ENCODE measurements at places on chromosomes 7 and 10.

GRCh38 chr7:115008465-115009114 is 86.7 kb downstream of the MDFIC start:
- peak; percentile 59 for DNase-seq

DNA sequence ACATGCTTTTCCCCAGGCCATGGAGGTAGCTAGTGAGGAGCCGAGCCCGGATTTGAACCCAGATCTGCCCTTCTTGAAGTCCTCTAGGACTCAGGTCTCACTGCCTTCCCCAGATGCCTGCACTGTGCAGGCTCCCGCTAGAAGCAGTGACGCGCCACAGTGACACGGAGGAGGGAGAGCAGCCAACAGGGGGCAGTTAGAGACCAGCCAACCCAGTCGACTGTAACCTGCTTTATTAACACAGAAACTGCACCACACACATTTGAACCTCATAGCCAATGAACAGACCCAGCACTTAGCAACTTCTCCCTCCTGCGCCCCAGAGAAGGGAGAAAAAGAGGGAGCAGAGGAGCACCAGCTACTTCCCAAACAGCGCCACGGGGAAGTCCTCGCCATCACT is 27.4 kb downstream of the PILRA start:
- no peak for DNase-seq

- no peak for DNase-seq
Observed at GRCh38 chr7:22922307-22922706, 91.6 kb downstream of the HYCC1 start.

DNA sequence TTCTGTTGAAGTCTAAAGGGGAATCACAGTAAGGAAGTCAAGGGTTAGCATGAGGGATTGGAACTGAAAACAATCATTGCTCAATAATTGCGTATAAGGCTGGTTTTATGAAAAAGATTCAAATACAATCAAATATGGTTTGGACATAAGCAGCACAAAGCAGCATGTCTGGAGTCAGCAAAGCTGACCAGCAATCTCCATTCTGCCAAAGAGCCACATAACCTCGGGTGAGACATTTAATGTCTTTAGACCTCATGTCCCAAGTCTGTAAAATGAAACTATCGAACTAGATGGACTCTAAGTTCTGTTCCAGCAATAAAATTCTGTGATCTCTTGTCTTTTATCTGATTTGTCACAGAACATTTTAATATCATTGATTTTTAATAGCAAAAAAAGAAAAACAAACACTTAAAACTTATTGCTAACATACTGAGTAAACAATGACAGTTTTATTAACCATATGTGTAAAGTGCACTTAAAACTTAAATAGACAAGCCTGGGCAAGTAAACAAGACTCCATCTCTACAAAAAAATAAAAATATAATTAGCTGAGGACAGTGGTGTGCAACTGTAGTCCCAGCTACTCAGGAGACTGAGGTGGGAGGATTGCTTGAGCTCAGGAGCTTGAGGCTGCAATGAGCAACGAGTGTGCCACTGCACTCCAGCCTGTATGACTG is 217.0 kb downstream of the MAGI2 start:
- no peak for DNase-seq

DNA sequence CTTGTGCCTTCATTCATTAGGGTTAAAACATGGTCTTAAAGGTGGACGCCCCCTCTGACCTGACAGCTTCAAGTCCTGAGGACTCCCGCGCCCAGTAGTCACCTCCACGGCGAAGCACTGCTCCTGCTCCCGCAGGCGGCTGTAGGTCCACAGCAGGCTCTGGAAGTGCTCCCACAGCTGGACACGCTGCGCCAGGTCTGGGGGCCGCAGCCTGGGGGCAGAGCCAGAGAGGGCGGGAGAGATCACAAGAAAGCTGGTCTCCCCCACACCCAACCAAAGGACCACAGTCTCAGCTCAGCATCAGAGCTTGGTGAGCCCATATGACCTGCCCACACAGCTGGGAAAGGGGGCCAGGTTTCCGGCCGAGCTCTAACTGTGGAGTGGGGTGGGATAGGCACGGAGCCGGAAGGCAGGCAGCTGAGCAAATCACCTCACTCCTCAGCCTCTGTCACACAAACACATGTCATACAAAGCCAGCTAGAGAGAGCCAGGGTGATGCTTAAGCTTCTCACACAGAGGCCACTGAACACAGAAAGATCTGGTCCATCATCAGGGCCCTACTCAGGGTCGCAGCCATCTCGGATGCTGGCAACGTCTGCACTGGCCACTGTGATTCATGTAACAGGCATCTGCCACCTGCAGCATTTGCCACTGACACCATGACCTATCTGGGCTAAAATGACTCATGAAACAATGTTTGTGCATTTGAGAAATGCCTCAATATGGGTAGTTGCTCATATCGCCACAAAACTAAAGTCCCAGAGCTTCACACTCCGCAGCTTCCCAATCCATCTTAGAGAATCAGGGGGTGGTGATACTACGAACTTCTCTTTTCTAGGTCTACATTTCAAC is 12.6 kb downstream of the HPS1 start:
- DNase-seq = no peak

GRCh38 chr7:1290679-1291356 is 58.1 kb downstream of the UNCX start:
- peak; percentile 41 for DNase-seq

DNA sequence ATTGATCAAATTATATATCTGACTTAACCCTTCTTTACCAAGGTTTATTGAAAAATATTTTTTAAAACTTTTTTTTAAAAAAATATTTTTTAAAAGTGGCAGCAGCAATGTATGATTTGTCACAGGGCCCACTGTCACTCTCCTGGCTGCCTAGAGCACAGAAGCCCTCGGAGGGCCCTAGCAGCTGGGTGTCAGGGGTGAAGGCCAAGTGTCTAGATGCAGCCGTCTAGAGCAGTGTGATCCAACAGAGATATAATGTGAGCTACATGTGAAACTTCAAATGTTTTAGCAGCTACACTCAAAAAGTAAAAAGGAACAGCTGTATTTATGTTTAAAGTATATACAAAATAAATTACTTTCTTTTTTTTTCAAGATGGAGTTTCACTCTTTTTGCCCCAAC is 112.7 kb downstream of the ARHGAP22 start:
- no peak for DNase-seq

DNA sequence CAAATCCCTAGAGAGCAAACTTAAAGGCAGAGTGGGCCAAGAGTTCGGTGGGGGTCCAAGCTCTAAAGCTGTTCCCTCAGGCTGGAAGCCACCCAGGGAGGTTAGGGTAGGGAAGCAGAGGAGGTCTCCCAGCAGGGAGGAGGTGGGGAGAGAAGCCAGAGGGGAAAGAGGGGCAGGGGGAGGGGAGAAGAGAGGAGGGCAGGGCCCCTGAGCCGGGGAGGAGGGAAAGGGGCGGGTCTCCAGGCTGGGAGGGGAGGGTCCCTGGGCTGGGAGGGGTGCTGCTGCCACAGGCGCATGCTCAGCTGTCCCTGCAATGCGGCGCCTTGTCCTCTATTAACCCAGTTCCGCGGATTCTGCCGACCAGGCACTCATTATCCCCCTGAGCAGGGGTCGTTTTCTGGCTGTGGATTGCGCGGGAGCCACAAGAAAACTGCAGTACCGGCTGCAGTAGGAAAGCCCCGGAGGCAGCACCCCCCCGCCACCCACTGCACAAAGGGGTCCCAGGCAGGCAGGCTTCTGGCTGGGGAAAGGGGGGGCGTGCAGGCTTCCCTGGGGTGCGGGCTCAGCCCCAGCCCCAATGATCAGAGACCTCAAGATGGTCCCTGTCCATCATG is 49.3 kb downstream of the CAMK2B start:
- DNase-seq = no peak

DNA sequence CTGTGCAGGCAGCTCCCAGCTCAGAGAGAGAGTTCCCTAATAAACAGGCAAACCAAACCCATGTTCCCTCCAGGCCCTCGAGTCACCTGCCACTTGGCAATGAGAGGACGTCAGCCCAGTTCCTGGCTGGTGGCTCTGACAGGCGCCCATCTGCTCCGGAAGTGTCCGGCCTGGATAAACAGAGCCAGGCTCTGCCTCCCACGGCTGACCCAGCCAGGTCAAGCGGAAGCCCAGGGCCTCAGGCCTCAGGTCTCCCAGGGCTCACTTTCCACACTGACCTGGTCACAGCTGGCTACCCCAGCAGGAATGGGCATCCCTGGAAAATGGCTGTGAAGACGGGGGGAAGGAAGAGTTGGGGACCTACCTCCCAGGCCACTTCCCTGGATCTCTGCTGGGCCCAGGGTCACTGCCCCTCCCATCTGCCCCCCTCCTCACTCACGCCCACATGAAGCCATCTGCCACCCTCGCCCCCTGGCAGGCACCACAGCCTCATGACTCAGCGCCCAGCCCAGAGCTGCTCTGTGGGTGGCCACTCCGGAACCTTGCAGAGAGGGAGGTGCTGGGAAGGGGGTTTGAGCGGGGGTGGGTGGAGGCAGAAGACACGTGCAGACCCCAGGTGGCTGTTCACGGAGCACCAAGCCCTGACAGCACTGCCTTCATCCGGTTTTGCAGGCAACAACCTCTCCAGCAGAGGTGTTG is 37.4 kb upstream of the DUSP5 start:
- DNase-seq = no peak

- DNase-seq = peak; percentile 78
Observed at GRCh38 chr10:48526011-48526821, 78.7 kb downstream of the ARHGAP22 start.

DNA sequence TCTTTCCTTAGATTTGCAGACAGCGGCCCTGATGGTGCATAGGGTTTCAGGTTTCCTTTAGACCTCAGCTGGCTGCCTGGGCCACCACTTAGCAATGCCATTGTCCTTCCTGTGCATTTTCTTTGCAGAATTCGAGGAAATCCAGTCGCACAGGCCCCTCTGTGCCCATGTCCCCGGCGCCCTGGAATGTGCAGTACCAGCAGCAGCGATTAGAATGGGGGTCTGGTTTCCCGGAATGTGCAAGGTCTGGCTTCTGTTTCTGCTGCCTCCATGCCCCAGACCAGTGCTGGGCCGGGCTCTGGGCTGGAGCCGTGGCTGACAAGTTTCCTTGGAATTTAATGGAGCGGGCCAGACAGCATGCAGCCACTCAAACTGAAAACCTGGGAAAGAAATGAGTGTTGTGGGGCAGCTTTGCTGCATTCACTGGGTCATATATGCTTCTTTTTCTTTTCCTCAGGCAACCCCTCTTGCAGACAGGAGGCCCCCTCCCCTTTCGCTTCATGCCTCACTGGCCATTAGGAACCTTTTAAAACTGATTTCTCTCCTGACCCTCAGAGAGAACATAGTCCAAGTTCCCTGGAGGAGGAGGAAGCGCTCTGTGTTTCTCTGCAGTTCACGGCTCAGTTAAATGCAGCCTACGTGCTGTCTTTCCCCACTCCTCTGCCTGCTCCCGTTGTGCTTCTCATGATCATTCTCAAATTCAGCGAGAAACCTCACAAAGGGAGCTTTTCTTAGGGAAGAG is 14.4 kb downstream of the HTRA1 start:
- peak; percentile 68 for DNase-seq

GRCh38 chr10:124245191-124245590 is 151.8 kb upstream of the CHST15 start:
- no peak for DNase-seq

GRCh38 chr10:88526501-88527105 is 56.5 kb downstream of the RNLS start:
- DNase-seq = no peak

- no peak for DNase-seq
Observed at GRCh38 chr10:22314852-22315251, 1.3 kb upstream of the COMMD3 start.

DNA sequence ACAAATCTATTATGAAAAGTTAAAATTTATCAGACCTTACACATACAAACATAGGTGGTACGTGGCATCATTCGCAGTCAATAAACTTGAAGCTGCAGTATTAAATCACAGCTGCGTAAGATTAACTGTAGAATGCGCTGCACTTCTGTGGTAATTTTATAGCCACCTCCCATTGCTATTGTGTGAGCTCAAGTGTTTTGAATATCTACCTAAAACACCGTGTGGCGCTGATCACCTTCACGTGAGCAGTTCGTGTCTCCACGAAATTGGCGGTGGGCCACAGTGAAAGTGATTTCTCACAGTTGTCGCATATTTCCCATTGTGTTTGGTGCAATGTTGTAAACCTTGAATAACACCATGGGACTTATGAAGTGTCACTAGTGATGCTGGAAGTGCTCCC is 102.8 kb downstream of the PLPP4 start:
- no peak for DNase-seq

DNA sequence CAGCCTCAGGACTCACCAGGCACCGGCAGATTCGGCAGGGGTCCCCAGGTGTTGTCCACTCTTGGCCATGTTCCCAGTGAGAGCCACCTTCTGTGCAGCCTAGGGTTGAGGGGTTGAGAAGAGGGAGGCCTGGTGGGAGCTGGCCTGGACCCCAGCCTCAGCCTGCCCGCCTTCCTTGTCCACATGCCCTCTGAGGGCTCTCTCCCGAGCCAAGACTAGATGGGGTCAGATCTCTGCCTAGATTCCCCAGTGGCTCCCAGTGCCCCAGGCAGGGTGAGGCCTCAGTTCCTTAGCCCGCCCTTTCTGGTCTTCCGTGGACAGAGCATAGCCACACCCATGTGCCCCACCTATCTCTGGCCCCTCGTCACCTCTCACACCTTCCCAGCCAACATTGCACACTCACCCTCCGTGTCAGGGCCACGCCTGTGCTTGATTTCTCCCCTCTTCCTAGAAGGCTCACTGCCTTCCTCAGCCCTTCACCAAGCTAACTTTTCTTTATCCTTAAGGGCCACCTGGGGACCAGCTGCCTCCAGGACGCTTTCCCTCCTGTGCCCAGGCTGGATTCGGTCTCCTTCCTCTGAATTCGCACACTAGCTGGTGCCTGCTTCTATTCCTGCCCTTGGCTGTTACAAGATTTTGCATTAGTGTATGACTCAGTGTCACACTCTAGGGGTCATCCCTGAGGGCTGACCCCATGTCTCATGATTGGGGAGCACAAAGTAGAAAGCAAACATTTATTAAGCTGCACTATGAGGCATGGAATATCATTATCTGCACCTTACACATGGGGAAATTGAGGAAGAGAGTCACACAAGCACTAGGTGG is 7.5 kb downstream of the KCP start:
- no peak for DNase-seq

DNA sequence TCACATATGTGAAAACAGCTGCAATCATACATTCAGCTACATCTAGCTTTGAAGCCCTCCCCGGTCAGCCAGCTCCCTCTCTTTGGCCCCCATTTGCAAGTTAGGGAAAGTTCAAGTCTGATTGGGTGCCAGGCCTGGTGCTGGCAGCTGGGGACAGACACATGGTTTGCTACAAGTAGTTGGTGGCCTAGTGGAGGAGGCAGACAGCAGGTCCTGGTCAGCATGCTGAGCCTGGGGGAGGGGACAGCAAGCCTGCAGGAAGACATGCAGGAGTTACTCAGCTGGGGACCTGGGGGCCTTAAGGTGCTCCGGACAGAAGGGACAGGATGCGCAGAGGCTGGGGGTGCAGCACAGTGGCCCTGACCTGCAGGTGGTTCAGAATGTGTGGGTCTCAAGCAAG is 956.9 kb upstream of the ZNF722 start:
- DNase-seq = no peak

Data from AG08395 (cell line).